Left lung (tissue), 14 donors: ENCODE measurements at places on chromosomes 7 and 10.
A peak's percentile ranks its signal among the peaks of the same experiment; 100 is the strongest.

DNA sequence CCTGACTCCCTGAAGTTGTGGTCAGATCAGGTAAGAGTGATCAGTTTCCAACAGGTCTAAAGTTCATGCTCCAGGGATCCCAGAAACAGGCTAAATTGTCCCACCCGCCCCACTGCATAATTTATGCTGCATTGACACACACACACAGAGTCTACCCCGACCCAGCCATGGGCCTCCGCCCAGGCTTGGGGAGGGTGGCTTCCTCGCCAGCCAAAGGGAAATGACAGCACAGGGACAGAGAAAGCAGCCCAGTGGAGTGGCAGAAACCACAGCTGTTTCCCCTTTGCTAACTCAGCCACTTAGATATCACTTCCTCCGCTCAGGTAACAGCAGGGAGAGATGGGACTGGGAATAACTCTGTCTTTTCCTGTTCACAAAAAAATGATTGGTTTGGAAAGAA, 9.4 kb downstream of the SH3PXD2A start:
- DNase-seq = no peak

- DNase-seq = no peak
Measured at GRCh38 chr7:26485367-26485934, 193.8 kb downstream of the SNX10 start.

- no peak for DNase-seq
Measured at GRCh38 chr7:107580716-107581383, 804 bp downstream of the BCAP29 start.

- DNase-seq = no peak
Measured at GRCh38 chr7:135672560-135673359, 10.4 kb downstream of the STMP1 start.

- DNase-seq = no peak
Measured at GRCh38 chr7:129649128-129649690, 37.7 kb downstream of the NRF1 start.

GRCh38 chr10:34373211-34373610, 441.9 kb downstream of the PARD3 start:
- DNase-seq = no peak

- DNase-seq = no peak
Measured at GRCh38 chr10:126438407-126438783, 50.1 kb upstream of the ADAM12 start.

DNA sequence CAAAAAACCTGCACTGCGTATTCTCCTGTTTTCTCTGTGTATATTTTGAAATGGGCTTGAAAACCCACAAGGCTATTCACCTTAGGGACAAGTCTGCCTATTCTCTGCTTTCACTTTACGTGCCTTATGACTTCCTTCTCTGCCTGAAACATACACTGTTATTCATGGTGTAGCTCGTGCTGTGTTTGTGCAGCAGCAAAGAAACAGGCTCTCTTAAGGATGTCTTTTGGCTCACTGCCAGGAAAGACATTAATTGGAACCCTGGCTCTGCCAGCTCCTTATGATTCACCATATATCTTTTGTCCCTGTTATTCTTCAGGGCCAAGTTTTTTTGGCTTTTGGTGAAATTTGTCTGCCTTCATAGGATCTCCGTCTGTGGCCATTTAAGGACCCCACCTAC, 92.4 kb downstream of the TMEM106B start:
- no peak for DNase-seq

DNA sequence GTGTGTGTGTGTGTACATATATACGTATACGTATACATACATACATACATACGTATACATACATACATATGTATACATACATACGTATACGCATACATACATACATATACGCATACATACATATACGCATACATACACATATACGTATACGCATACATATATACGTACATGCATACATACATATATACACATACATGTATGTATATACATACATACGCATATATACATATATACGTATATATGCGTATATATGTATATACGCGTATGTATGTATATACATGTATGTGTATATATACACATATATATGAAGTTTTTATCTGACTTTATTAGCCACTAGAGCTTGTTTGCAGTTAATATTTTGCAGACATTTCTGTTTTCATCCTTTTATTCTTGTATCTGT, 63.3 kb downstream of the TBC1D12 start:
- DNase-seq = no peak

GRCh38 chr7:6453734-6454133, 6.0 kb upstream of the DAGLB start:
- no peak for DNase-seq

DNA sequence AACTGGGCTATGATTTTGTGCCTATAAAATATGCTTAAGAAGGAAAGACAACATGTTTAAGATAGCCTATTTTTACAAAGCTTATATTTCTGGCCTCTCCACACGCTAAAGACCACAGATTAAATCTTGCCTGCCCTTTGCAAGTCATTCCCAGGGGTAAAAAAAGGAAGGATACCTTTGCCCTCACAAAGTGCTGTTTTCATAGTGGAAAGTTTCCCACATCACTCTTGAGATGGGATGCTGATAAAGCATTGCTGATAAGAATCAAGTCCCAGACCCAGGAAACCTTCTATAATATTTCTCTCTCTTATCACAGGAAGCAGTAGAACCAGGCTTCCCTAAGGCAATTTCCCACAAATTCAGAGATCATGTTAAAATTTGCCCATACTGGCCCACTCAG, 56.5 kb downstream of the GSAP start:
- no peak for DNase-seq

DNA sequence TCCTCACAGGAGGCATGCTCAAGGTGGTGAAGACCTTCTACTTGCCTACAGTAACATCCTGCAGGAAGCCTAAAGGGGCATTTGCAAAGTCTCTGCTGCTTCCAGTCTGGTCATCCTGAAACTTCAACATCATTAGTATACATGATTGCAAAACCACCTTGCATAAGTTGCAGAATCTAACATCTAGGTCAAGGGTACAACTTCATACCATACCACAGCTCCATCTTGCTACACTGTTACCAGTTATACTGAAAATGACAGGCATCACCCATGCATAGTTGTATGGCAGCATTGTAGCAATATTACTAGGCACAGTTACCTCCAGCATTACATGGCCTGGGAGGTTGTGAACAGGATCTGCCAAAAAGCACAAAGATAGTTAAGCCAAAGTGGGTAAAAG, 13.7 kb upstream of the MACROH2A2 start:
- DNase-seq = no peak

DNA sequence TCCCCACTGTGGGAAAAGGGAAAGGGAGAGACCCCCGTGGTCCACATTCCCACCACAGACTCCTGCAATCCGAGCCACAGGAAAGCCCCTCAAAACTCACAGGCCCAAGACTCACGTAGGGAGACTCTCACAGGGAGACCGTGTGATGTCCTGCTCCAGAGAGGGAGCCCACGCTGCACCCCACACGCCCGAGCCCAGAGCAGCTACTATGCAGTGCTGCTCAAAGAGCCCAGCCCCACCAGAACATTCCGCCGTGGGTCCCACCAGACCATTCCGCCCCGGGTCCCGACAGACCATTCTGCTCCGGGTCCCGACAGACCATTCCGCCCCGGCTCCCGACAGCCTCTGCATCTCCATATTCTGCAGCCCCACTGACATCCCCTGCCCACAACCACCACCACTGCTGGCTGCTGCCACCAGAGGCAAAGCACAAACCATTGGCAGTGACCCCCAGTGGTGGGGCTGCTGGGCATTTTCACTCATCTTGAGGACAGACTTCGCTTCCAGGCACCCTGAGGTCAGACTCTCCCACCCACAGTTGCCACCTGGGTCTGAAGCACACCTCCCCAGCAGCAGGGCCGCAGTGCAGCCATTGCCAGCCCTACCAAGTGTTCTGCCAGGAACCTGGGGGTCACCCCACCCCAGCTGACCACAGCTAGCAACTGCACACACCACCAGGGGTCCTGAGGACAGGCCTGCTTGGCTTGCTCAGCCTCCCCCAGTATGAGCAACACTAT, 625.4 kb upstream of the FOXK1 start:
- no peak for DNase-seq

GRCh38 chr10:11106621-11107374, 89.1 kb downstream of the CELF2 start:
- no peak for DNase-seq

GRCh38 chr10:99013885-99014284, 221.8 kb downstream of the HPSE2 start:
- no peak for DNase-seq

GRCh38 chr7:99748846-99749579, 14.0 kb upstream of the CYP3A7 start:
- DNase-seq = no peak

DNA sequence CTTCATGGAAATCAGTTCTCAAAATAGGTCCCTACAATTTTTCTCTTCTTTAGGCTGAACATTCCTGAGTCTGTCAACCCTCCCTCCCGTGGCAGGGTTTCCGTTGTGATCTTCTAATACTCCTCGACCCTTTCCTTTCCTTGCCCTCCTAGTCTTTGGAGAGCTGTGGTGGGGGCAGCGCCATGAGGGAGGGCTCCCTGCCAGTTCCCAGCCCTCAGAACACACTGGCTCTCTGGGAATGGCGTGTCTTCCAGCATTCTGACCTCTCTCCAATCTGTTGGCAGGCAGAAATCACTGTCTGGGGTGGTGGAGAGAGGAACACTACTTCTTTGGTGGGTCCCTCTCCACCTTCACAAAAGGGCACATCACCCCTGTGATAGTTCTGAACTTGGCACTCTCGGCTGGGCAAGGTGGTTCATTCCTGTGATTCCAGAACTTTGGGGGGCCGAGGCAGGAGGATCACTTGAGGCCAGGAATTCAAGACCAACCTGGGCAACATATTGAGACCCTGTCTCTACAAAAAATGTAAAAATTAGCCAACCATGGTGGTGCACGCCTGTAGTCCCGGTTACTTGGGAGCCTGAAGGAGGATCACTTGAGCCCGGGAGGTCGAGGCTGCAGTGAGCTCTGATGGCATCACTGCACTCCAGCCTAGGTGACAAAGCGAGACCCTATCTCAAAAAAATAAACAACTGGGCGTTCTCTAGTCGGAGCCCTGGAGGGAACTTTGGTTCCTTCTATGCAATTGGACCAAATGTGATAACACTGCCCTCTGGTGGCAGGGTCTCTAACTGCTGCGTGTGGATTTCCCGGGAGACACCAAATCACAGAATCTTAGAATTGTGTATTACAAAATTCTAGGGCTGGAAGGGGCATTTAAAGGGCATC, 13.1 kb upstream of the ARPC1A start:
- peak; percentile 50 for DNase-seq

DNA sequence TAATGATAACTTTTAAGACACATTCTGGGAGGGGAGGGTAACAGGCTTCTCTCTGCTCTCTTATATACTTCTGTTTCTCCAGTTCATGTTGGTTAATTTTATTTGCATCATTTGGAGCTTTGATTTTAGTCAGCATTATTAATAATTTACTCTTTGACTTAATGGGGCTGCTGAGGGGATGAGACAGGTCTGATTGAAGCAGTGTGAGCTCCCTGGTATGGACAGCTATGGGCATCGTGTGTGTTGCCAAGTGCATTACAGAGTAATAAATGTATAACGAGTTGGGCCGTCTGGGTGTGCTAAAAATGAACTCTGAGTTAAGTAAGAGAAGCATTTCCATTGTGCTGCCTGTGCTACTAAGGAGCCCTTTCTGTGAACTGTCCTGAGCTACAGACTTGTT, 31.7 kb upstream of the IKZF1 start:
- no peak for DNase-seq

GRCh38 chr10:72561745-72562166, 64.1 kb downstream of the MICU1 start:
- DNase-seq = no peak

DNA sequence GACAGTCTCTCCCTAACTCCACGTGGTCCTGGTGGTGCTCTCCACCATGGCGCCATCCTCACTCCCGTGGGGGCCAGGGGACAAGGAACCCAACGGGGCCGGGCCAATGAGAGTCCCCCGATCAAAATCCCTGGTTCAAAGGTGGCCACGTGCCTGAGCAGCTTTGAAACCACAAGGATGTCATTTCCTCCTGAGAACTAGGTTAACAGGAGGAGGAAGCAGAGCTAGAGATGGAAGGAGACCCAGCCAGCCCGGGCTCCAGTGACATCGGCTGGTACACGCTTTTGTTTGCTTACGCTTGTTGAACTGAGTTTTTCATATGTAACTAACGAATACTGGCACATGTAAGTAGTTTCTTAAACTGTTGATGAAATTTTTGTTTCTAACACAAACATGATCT, 61.7 kb downstream of the PRPF18 start:
- DNase-seq = no peak

DNA sequence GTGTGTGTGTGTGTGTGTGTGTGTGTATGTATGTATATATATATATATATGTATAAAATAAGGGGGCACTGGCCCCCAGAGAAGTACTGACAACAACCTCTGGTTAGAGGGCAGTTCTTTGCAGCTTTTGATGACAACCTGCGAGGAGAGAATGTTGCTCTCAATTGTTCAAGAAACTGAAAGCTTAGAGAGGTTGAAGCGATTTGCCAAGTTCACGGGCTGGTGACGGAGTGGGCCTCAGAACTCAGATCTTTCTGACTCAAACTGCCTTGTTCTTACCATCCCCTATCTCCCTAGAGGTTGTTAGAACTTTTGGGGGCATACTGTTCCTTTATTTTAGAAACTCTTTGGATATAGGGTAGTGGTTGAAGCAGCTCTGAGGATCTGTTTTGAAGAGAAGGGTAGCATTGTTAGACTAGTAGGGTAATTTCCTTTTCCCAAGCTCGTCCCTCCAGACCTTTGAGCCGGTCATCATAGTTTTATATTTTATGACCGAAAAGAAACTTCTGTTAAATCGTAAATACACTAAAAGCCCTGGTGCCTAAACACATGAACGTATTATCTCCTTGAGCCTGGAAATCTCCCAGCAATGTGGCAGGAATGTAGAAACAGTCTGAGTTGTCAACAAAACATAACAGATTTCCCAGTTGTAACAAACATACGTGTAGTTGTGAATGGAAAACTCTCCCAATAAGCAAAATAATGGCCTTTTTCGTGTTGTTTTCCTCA, 541.7 kb upstream of the GALNT17 start:
- DNase-seq = no peak

DNA sequence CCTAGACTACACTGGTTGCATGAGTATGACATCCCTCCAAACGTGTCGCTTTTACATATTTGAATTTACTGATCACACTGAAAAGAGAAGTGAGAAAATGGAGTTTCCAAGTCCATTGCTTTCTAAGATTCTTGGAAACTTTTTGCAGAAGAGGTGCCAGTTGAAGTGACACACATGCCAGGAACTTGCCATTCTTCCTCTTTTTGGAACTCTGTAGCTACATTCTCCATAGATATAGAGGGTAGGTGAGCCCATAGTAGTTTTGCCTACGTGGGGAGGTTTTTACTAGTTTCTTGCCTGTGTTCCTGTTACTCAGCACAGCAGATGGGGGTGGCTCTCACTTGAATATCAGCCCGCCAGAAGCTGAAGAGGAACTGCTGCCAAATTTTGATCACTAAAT, 286.6 kb upstream of the NRP1 start:
- no peak for DNase-seq

GRCh38 chr7:26584987-26585665, 279.3 kb downstream of the SKAP2 start:
- DNase-seq = no peak
